CD14-positive monocyte (primary cell): ENCODE measurements at places on chromosomes 1 and 21. TPM values are rescaled to one million over a fixed set of nuclear protein-coding genes. Genes with fewer than 3 reads are reported as not detected.

TMCO2 gene
- not detected for polyA plus RNA-seq

GRCh38 chr1:72485801-72486200 lies 203.5 kb upstream of the NEGR1 start:
- no peak for DNase-seq

DNA sequence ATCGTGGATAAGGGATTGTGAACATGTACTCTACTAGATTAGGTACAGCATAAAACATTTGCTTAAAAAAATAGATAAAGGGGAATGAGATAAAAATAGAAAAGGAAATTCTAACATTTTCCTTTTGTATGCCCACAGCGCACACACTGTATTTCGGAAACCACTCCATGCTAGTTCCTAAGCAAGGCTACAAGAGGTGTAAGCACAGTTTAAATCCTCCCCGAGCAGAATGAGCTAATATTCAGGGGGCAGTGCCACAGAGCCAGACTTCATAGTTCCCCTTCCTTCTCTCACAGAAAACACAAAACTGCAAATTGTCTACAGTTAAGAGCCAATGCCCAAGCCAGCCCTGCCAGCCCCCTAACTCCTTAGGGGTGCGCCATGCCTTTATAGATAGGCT lies 159.4 kb downstream of the ZNF281 start:
- no peak for DNase-seq

GRCh38 chr1:206479183-206480125 lies 9.2 kb downstream of the IKBKE start:
- DNase-seq, result peak; percentile 61

HECTD3 gene
- 13.9 TPM for polyA plus RNA-seq

GRCh38 chr1:40058453-40059337 lies 18.2 kb downstream of the CAP1 start:
- DNase-seq, result no peak

GRCh38 chr1:248306103-248306502 lies 2.9 kb upstream of the OR2T12 start:
- no peak for DNase-seq

DNA sequence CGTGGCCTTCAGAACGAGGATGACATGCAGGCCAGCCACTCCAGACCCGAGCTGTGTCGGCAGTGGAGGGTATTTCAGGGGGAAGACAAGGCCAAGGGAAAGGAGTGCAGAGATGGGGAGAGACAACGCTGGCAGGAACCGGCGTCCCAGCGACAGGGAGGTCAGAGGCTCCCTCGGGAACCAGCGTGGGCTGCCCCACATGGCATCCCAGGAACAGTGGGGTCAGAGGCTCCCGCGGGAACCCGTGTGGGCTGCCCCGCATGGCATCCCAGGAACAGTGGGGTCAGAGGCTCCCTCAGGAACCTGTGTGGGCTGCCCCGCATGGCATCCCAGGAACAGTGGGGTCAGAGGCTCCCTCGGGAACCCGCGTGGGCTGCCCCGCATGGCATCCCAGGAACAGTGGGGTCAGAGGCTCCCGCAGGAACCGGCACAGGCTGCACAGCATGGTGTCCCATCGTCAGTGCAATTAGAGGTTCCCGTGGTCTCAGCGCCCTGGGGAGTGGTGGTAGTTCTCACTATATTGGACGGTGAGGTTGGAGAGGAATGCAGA lies 43.0 kb downstream of the SLC19A1 start:
- DNase-seq, result no peak

DNA sequence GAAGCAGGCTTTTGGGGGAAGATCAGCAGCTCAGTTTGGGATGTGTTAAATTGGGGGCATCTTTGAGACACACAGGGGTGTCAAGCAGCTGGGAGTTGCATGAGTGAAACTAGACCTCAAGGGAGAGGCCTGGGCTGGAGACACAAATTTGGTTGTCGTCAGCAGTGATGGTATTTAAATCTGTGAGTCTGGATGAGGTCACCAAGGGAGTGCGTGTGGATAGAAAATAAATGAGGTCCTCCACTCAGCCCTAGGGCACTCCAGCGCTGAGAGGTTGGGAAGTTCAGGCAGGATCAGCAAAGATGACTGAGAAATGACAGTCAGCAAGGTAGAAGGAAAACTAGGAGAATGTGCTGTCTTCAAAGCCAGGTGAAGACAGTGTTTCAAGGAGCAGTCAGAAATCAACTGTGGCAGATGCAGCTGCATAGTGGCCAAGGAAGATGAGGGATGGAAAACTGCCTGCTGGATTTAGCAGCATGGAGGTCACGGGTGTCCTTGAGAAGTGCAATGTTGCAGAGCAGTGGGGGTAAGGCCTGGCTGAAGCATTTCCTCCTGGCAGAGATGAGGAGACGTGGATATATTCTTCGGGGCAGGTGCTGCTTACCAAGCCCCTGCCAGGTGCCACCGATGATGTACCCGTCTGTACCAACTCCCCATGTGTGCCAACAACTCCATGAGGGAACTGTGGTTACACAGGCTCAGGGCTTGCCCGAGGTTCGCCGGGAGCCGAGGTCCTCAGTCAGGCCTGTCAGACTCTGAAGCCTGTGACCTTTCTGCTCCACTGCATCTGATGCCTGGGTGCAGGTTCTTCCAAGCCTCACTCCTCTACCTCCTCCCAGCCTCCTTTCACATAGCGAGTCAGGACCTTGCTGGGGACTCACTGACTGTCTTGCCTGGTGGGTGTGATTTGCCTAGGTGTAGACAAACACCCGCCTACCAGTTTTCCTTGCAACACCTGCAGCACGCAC lies 11.3 kb downstream of the MAP7D1 start:
- no peak for DNase-seq

GRCh38 chr1:116495535-116495934 lies 75.3 kb downstream of the CD58 start:
- DNase-seq, result no peak

GRCh38 chr1:25896266-25896665 lies 10.0 kb downstream of the STMN1 start:
- no peak for DNase-seq

UTS2 gene
- polyA plus RNA-seq, result not detected

GRCh38 chr21:45164124-45164511 lies 89.7 kb downstream of the ADARB1 start:
- no peak for DNase-seq

NKAIN1 gene
- not detected in 2 replicates for polyA plus RNA-seq

LMX1A gene
- not detected for polyA plus RNA-seq

DNA sequence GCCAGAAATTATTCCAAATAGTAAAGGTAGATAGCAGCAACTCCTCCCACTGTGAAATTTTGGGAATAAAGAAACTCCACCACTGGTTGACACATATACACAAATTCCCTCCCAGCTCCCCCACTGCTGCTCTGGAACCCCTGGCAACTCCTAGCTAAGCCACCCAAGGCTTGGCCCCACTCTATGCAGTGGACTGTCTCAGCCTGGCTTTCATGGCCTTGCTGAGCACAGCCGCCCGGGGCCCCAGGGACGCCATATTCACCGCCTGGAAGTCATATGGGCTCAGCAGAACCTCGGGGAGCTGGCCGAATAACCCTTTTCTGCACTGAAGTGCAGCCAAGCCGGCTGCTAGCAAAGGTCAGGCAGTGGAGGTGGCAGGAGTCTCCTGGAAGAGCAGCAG lies 15.4 kb upstream of the RBM34 start:
- no peak for DNase-seq

NBPF19 gene
- 0.92 TPM for polyA plus RNA-seq

DNA sequence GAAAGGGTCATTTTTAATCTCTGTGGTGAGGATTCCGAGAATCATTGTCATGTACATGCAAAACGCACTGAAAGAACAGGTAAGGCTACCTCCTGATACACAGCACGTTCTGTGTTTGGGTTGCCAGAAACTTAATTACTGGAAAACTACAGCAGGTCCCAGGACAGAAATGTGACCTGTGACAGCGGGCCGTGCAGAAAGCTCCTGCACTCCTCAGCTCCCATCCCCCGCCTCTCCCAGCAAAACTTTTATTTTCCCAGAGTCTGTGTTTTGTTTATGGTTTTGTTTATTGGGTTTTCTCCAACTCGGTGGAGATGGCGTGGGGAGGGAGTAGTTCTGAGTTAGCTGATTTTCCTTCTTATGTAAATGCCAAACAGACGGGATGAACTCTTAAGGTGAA lies 44.7 kb downstream of the SLC44A3 start:
- DNase-seq, result no peak

DNA sequence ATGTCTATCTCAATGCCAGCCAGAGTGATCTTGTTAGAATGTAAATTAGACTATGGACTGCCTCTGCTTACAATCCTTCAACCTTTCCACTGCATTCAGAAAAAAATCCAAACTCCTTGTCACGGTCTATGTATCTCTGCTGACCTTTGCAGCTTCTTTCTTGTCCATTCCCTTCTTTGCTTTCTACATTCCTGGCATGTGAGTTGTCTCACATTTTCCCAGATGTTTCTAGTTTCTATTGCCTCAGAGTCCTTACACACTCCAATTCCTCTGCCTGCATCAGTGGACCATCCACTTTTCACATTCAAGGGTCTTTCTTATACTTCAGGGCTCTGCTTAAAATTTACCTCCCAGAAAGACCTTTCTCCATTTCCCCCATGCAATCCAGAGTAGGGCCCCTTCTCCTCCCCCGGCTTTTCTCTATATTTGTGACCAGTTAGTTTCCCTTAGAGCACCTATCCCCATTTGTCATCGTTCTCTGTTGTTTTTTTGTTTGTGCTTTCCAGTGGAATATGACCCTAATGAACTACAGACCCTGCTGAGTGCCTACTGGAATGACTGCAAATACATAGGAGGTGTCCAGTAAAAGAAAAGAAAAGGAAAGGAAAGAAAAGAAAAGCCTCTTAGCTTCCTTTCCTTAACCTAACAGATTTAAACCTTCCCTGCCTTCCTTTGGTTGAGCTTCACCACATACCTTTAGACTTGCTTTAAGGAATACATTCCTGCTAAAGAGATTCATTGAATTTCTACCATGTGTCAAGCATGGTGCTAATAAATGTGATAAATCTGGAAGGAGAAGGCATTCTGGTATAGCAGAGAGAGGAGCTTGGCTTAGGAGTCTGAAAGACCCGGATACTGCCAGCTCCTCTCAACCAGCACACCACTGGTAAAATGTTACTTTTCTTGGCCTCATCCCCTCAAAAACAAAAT lies 102.0 kb downstream of the DIRAS3 start:
- no peak for DNase-seq

- DNase-seq, result no peak
Measured at GRCh38 chr1:203636291-203636690, 9.7 kb downstream of the ATP2B4 start.

LORICRIN gene
- not detected for polyA plus RNA-seq

DNA sequence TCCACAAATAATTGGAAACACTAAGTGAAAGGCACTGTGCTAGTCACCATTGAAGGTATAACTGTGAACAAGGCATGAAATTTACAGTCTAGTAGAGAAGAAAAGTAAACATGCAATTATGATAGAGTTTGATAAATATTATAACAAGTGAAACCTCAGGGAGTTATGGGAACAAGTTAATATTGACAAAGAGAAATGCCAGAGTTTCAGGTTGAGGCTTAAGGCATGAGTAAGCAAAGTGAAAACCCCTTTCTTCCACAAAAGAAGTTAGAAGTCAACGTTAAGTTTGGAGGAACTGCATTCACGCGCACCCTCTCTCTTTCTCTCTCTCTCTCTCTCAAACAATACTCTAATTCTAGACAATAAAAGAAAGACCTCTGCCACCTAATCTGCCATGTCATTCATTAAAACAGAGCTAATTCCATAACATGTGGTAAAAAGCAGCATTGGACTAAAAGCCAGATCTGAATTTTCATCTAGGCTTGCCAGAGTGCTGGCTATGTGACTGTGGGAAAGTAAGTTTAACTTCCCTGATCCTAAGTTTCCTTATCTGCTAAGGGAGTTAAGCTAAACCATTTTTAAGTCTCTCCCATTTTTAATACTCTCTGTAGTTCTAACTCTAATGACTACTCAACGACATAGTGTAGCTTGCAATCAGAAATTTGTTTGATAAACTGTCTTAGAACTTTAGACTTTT lies 22.0 kb downstream of the SLC44A5 start:
- no peak for DNase-seq

VWA5B1 gene
- polyA plus RNA-seq, result not detected

DNA sequence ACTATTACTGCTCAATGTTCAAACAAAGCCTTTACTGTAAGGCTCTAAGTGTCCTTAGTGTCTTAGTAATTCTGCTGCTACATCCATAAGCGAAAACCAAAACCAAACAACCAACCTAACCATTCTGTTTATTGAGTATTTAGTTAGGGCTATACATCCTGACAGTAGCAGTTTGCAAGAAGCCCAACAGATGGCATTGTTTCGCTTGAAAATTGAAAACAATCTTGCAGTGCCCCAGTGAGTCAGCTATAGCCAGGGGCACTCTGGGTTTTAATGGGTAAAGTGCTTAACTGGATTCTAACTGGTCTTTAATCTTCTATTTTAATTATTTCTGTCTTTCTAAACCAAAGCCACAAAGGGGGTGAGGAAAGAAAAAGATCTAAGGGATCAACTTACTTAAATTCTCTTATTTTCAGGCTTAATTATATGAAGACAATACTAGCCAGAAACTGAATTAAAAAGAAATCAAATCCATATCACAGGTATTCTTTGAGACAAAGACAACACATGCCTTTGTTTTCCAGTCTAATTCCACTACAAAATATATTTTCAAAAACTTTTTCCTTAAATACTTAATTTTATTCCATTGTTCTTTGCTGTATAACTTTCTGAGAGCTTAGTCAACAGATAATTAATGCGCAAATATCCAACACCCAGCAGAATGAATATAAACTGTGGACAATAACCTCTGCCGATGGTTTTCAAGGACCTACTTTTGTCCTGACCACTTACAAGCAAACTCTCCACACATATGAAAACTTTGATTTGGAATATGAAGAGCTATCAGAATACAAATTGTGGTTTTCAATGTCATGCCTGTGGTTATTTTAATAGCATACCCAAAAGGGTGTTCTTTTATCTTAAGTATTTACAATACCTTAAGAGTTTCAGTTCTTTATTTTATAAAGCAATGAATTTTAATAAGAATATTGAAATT lies 15.2 kb downstream of the POGZ start:
- DNase-seq, result peak; percentile 69

MAP3K21 gene
- 0.59 TPM for polyA plus RNA-seq

DNA sequence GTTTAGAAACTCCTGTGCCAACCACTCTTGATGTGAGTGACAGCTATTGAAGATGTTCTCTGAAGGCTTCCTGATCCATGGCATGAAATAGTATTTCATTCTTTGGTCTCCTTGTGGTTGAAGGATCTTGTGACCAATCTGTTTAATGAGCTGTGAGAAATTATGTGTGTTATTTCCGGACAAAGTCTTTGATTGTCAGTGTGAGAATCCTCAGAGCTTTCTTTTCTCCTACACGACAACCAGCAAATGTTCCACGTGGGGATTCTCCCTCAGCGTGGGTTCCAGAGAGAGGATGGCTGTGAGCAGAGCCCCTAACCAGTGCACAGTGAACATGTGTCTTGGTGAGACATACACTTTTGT lies 45.0 kb upstream of the HOOK1 start:
- DNase-seq, result no peak

- peak; percentile 85 for DNase-seq
Measured at GRCh38 chr1:158150523-158150922, 30.2 kb upstream of the CD1D start.

DNA sequence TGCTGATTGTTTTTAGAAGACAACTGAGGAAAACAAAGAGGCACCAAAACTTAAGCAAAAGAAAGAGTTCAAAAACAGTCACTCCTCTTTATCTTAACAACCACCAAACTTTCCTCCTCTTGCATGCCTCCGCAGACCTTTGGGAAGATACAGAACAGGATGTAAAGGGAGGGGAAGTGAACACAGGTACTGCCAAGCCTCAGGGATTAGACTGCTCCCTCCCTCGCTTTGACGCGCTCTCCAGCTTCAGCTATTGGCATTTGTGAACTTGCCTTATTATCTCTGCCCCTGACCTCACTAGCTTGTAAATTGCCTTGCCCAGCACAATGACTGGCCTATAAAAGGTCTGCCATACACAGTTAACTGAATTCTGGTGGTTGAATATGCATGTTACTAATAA lies 4.8 kb upstream of the SRP9 start:
- no peak for DNase-seq

C8B gene
- not detected in 2 replicates for polyA plus RNA-seq

STXBP3 gene
- polyA plus RNA-seq, result 8.4 and 32.3 TPM in 2 replicates
